Skin of body (tissue), 3 donors: ENCODE measurements at places on chromosomes 3 and 15.
A peak's percentile ranks its signal among the peaks of the same experiment; 100 is the strongest.

DNA sequence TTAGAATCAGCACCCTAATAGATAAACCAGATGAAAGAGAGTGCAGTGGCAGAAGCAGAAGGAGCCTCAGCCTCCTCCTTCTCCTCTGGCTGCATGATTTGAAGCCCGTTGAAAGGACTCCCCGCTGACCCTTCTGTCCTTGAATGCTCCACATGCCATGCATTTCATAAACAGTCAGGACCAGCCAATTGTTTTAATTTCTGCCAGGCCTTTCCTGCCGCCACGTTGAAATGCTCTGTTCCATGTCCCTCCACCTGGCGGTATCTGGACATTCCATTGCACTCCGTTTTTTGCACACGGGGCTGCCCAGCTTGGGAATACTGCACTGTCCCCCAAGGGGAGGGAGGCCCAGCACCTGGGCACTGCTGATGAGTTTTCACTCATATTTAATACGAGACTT lies 35.2 kb upstream of the GLCE start:
- no peak for DNase-seq

- DNase-seq = no peak
These were observed 39.3 kb downstream of the EDEM1 start for GRCh38 chr3:5226783-5227182.

GRCh38 chr3:32816439-32817256 lies 1.1 kb upstream of the TRIM71 start:
- DNase-seq = no peak

DNA sequence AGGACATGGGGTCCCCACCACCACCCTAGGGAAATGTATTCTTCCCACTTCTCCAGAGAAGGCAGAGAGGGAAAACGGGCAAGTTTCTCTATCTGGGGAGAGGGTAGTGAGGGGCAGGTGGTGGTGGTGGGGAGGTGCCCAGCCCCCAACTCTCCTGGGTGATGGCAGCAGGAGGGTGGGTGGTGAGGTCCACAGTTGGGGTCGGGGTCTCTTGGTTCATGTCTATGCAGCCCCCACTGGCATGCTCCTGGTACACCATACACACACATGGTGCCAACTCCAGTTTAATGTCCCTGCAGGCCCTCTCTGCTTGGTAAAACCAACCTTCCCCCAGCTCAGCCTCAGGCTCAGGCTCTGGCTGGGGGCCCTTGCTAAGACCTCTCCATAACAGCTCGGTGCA lies 254.5 kb upstream of the LYSMD4 start:
- no peak for DNase-seq

GRCh38 chr3:131326307-131326706 lies 55.3 kb upstream of the NUDT16 start:
- DNase-seq = no peak

DNA sequence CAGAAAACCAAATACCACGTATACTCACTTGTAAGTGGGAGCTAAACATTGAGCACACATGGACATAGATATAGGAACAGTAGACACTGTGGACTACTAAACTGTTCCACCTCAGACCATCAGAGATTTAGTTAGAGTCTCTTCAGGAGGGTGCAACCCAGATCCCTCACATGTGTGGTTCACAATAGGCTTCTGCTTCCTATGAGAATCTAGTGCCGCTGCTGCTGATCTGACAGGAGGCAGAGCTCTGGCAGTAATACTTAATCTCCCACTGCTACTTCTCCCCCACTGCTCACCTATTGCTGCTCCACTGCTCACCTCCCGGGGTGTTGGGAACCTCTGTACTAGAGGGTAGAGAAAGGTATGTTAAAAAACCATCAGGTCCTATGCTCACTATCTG lies 533.3 kb downstream of the NSUN3 start:
- no peak for DNase-seq

DNA sequence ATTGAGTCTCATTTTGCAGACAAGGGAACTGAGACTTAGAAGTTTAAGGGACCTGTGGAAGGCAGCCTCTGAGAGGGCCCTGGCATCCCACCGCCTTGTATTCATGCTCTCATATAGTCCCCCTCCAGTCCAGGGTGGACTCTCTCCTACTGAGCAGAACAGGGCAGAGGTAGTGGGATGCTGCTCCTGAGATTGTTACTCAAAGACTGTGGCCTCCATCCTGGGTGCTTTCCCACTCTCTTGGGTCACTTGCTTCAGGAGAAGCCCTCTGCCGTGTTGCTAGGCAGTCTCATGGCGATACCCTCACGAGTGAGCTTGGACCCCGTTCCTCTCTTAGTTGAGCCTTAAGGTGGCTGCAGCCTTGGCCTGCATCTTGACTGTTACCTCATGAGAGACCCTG lies 22.2 kb upstream of the ADCY5 start:
- no peak for DNase-seq

GRCh38 chr3:121735047-121735696 lies 14.4 kb downstream of the GOLGB1 start:
- DNase-seq = no peak

DNA sequence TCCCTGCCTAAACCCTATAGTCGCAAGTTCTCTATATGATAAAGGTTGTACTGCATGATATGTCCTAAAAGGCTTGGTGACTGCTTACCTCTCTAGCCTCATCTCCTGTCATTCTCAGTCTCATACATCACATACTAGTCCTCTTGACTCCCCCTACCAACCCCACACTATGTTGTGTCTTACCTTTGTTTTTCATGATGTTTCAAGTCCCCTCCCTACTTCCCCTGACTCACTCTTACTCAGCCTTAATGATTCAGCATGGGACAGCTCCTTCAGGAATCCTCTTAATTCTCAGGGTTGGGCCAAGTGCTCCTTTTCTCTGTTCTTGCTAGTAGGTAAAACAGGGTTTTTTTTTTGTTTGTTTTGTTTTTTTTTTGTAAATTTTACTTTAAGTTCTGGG lies 49.6 kb downstream of the SLMAP start:
- DNase-seq = no peak

DNA sequence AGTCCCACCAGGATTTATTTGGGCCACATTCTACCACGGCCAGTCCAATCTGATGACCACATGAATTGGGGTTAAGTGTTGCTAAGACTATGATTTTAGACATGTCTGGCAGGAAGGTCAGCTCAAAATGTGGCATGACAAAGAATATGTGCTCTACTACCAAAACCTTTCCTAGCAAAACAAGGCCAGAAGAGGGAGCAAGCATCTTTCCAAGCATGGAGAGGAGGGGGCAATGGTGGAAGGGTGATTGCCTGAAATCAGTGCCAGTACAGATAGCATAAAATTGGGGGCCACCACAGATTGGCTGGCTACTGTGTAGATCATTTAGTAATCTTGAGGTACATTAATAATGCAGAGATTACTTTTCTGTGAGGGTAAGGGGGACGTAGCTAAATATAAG lies 43.2 kb downstream of the TMEM39A start:
- DNase-seq = no peak

DNA sequence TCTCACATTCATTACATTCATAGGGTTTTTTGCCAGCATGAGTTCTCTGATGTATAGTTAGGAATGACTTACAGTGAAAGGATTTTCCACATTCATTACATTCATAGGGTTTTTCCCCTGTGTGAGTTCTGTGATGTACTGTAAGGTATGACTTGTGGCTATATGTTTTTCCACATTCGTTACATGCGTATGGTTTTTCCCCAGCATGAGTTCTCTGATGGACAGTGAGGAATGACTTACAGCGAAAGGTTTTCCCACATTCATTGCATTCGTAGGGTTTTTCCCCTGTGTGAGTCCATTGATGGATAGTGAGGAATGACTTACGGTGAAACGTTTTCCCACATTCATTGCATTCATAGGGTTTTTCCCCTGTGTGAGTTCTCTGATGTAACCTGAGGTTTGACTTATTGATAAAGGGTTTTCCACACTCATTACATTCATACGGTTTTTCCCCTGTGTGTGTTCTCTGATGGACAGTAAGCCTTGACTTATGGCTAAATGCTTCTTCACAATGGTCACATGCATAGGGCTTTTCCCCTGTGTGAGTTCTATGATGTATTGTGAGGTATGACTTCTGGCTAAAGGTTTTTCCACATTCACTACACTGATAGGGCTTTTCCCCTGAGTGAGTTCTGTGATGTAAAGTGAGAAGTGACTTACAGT lies 47.4 kb downstream of the ZNF717 start:
- DNase-seq = no peak

GRCh38 chr3:8780279-8780678 lies 10.9 kb upstream of the OXTR start:
- no peak for DNase-seq

DNA sequence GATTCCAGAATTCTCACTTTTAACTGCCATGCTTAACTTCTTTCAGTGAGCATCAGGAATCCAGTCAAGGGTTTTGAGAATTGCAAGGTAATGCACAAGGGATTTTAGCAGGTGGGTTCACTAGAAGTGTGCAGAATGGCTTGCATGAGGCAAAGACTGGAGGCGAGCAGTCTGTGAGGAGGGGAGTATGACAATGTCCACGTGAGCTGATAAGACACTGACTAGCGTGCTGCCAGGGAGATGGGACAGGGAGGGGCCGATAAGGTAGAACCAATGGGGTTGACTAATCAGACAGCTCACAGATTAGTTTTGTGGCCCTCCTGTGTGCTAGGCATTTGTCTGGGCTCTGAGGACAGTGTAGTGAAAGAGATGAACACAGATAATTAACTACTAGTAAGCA lies 102.0 kb upstream of the DAZL start:
- DNase-seq = no peak

DNA sequence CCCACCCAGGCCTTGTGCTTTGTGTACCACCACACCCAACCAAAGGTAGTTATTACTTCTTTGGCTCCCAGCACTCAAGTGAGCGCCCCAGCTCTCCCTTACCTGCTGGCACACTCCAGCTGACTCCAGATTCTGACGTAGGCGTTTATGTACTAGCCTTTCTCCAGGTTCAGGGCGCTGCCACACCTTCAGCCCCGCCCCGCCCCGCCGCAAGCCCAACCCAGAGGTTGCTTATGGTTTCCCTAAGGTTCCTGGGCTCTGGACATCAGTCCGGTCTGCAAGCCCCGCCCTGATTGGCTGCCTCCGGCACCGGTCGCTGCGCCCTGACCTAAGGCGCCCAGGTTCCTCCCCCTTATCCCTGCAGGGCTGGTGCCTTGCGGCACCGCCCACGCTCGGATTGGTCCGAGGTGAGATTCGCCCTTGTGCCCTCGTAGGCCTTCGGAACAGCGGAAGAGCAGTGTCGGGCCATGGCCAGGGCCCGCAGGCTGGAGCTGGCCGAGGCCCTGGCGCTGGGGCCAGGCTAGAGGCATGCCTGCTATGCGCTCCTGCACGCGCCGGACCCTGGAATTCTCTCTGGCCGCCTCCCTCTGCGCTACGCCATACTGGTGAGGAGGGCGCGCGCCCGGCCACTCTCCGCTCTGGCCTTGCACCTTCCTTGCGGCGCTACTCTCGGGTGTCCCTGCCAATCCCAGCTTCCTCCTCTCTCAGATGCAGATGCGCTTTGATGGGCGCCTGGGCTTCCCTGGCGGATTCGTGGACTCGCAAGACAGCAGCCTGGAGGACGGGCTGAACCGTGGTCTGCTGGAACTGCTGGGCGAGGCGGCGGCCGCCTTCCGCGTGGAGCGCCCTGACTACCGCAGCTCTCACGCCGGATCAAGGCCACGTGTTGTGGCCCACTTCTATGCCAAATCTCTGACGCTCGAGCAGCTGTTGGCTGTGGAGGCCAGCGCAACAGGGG lies 19.8 kb upstream of the NUDT16 start:
- DNase-seq = no peak

DNA sequence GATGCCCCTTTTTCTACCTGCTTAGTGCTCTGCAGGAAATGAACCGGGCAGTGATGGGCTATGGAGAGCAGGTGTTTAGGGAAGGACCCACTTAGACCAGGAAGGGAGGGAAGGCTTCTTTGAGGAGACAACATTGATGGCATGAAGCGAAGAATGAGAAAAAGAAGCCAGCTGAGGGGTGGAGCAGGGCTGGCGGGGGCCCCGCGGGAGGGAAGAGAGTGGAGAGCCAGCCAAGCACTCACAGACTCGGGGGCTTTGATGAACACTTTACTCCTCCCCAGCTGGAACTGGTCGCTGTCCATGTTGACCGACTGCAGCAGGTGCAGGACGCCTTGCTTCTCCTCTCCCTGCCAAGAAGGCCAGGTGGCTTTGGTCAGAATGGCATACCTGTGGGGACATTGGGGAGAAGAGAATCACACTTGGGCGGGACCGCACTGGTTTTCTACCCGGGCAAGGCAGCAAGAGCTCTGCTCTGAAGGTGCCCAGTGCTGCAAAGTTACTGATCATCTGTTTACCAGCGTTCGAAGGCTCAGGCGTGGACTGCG lies 28.4 kb upstream of the LDHAL6B start:
- no peak for DNase-seq

GRCh38 chr3:130981469-130981868 lies 45.2 kb downstream of the ASTE1 start:
- DNase-seq = no peak

- peak; percentile 72 for DNase-seq
These were observed 2.9 kb downstream of the HDDC3 start for GRCh38 chr15:90929246-90930019.

DNA sequence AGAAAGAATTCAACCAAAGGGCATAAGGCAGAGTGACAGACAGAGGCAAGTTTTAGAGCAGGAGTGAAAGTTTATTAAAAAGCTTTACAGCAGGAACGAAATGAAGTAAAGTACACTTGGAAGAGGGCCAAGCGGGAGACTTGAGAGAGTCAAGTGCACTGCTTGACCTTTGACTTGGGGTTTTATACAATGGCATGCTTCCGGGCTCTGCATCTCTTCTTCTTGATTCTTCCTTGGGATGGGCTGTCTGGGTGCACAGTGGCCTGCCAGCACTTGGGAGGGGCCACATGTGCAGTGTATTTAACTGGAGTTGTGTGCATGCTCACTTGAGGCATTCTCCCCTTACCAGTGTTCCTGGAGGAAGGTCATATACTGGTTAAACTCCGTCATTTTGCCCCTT lies 30.4 kb upstream of the KLHL25 start:
- DNase-seq = no peak

DNA sequence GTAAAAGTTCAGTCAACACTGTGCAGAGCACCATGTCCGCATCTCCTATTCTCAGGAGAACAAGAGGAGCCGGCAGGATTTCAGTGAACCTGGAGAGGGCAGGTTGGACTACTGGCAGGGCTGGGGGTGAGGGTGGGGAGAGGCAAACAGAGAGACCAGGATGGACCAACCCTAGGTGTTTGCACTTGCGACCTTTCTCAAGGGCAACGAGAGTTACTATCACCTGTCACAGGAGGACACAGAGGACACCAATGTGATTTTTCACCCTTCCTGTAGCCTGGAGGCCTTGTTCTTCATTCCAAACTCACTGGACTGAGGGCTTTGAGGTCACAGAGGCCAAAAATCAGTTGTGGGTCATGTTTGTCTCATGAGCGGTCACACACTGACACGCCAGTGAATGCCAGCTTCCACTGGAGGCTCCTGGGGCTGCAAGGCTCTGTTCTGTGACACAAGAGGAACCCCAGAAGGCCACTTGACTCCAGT lies 89.5 kb downstream of the CPN2 start:
- no peak for DNase-seq
